ENCODE measurements at places on chromosomes 5 and 9.

- DNase-seq, result no peak
Measured at GRCh38 chr5:52190737-52191136, 597.0 kb upstream of the ITGA1 start.

- DNase-seq, result no peak
Measured at GRCh38 chr9:129208207-129209032, 30.4 kb upstream of the IER5L start.

- DNase-seq, result no peak
Measured at GRCh38 chr5:149474198-149474597, 77.0 kb downstream of the CSNK1A1 start.

- DNase-seq, result peak; percentile 87
Measured at GRCh38 chr5:111829701-111830100, 72.7 kb upstream of the NREP start.

DNA sequence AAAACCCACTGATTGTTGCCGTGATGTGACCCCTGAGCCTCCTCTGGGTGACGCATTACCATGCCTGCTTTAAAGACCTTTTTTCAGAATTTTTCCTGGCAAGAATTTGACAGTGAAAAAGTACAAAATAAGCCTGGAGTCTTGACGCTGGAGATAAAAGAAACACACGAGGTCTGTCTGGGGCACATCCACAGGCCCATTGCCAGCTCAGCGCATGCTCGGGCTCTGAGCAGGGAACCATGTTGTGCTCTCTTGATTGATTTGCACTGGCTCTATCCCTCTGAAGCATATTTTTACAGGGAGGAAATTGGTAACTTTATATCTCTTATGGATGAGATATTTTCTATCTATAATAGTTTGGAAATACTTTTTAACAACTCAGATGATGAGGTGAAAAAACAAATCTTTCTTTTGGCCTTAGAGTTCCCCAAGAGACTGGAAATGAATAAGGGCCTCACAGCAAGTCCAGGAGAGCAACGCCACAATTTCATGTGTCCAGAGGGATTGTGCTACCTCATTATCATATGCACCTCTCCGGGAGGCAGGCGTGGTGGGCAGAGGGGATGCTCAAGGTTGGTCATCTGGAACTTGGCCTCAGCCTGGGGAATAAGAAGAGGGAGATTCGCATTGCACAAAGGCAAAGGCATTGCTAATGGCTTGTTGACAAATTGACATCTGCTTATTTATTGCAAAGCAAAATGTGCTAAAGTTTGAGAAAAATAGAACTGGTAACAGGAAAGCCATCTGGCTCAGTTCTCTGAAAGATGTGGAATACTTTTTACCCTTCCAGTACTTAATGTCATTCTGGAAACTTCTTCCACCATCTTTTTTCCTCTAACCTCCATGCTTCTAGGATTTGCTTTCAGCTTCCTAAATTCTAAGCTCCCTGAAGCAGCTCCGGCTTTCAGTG lies 183.8 kb downstream of the PJA2 start:
- no peak for DNase-seq

DNA sequence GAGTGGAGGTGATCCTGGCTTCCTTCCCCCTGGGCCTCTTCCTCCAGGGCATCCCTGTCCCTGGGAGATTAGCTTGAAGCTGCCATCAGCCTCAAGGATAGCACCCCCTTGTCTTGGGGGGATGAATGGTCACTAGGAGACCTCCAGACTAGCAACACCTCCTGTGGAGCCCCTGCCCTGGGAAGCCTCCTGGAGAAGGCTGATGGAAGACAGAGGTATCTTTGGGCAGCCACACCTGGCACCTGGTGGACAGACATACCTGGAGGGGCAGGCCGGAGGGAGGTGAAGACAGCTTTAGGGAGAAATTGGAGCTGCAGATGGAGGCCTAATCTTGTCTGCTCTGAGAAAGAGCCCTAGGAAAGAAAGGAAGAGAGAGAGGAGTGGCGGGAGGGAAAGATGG lies 9.0 kb upstream of the TTLL11 start:
- no peak for DNase-seq

DNA sequence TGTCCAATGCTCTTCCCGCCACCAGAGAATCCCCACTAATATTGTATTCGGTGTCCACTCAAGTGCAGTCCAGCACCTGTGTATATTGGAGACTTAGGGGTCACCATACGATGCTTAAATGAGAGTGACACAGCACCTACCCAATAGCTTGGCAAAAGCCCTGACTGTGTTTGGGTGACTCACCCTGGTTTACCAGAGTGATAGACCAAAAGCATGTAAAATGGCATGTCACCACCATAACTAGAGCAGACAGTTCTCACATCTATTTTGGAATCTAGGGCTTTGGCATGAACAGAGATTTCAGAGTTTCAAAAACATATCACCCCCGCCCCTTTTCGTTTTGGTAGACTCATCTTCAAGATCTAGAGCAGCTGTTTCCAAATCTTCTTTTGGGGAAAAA lies 217.3 kb upstream of the RASEF start:
- no peak for DNase-seq

GRCh38 chr5:77146896-77147295 lies 59.8 kb upstream of the ZBED3 start:
- no peak for DNase-seq

DNA sequence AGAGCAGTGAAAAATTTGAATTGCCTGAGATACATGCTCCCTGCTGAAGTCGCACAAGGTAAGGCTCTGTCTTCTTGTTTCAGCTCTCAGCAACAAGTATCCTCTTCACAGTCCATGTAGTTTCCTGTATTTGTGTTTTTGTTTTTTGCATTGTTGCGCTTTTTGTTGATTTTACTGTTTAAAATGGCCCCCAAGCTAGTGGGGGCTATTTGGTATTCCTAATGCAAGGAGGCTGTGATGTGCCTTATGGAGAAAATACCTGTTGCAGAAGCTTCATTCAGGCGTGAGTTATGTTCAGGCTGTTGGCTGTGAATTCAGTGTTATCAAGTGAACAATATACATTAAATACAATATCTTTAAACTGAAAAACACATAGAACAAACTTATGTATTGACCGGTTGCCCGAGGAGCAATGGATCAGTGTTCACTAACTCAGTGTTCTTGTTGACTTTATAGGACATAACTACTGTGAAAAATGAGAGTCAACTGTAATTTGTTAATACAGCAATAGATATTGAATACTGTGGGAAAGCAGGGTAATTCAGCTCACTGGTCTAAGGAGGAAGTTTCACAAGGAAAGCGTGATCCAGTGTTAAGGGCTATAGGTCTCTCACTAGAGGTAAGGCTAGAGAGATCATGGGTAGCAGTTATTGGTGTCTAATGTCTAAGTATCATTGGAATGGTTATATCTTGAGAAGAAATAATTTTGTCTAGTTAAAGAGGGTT lies 150.5 kb downstream of the GCNT1 start:
- DNase-seq, result no peak

DNA sequence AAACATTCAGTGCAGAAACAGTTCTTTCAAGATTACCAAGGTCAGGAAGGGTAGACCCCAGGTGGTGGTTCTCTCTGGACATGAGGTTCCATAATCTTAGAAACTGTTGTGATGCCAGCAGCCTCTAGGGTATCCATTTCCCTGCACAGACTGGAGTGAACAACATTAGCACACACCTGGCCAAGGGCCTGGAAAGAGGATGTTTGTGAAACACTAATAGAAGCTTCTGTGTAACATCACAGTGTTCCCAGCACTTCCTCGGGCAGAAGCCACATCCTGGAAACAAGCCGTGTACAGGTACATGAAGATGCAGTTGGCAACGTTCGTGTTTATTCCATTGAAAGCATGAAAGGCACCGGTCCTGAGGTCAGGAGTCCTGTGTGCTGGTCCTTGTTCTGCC lies 598.2 kb upstream of the KLF4 start:
- DNase-seq, result no peak

DNA sequence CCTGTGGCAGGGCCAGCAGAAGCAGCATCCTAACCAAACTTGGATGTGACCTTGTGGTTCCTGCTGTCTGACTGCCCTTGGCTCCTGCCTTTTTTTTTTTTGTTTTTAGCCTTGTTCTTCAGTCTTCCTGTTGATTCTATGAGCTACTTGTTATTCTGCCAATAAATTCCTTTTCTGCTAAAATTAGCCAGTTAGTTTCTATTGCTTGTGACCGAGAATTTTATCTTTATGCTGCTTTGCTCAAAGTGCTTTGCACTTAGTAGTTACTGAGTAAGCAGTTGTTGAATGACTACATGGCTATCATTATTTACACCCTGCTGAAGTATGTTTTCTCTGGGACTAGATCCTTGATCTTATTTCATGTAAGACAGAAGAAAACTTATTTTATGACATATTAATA lies 20.8 kb upstream of the ATG10 start:
- DNase-seq, result no peak

- DNase-seq, result no peak
Measured at GRCh38 chr9:78357165-78357873, 60.4 kb downstream of the PSAT1 start.

GRCh38 chr5:168449166-168449565 lies 37.1 kb upstream of the RARS1 start:
- DNase-seq, result no peak

- DNase-seq, result no peak
Measured at GRCh38 chr5:41508696-41509398, 1.6 kb downstream of the PLCXD3 start.

- no peak for DNase-seq
Measured at GRCh38 chr5:80093796-80094195, 58.6 kb downstream of the THBS4 start.

DNA sequence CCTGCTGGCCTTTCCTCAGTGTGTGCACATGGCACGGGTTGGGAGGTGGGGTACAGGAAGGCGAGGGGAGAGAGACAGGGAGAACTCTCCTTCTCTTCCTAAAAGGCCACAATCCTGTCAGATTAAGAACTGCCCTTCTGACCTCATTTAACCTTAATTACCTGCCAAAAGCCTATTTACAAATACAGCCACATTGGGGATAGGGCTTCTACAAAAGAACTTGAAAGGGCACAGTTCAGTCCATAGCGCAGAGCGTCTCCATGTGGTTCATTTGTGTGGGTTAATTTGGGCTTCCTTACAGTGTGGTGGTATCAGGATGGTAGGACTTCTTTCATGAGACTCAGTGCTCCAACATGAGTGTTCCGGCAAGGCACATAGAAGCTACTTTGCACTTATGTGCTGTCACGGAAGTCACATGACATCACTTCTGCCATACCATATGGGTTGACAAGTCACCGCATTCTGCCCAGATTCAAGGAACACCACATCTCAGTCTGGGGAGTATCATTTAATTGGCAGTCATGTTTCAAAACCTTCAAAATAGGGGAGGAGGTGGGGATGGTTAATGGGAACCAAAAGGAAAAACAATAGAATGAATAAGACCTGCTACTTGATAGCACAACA lies 46.8 kb downstream of the NLN start:
- no peak for DNase-seq

DNA sequence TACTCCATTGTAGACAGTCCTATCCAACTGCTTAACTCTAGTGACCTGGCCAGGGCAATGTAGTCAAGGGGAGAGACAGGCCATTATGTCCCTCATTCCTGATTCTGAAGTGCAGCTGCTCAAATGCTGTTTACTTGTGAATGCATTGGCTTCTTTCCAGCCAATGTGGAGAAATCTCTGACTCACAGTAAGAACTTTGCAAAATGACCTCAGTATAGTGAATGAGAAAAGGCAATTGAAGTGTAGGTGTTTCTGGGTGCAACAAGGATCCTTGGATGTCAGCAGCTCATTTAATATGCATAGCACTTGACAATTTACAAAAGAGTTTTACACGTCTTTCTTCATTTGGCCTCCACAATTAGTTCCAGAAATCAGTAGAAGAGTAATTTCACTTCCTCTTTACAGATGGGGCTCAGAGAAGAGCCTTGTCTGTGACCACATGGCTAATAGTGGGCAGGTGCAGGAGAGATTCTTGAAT lies 367.2 kb downstream of the OSTF1 start:
- no peak for DNase-seq

- DNase-seq, result no peak
Measured at GRCh38 chr9:20240498-20240897, 381.8 kb downstream of the MLLT3 start.

- DNase-seq, result no peak
Measured at GRCh38 chr5:124341066-124341858, 405.2 kb downstream of the ZNF608 start.

Data from AG04449 (cell line).